Frontal cortex (tissue), 4 donors: ENCODE measurements at places on chromosomes 6 and 20. TPM values are rescaled to one million over a fixed set of nuclear protein-coding genes. Genes with fewer than 3 reads are reported as not detected.

GRCh38 chr20:50304923-50305635 lies 114.4 kb downstream of the CEBPB start:
- no peak for DNase-seq

DNA sequence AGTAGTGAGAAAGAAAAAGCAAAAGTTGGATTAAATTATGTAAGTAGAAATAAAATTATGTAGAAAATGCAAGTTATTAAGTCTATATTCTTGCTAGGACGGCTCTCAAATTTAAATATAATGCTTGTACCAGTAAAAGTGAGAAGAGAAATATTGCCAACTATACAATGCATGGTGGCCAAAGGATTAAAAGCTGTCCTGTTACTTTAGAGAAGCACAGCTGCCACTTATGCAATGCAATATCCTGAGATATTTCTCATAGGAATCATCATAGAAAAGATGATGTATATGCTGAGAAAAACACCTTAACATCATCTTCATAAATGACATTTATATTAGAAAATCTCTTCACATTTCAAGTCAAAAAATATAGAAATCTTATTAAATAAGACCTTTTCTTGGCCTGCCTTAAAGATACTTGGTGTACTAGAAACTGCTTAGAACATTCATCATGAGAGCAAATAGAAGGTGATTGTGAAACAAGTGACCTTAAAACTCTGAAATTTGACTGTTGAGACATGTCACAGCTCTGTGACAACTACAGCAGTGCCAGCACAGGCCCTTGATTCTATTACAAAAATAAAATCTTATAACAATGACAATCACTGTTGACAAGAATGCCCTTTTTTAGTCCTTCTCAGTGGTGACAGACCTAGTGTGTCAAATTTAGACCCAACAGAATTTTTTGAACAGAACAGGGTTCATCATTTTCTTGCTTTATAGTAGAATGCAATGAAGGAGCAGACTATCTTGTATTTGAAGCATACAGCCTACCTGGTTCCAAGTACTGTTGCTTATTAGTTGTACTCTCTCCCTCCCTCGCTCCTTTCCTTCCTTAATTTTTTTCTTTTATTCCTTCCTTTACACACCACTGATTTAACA lies 173.1 kb downstream of the CLVS2 start:
- DNase-seq: no peak

The HCK gene
- 2.9 TPM for total RNA-seq

DNA sequence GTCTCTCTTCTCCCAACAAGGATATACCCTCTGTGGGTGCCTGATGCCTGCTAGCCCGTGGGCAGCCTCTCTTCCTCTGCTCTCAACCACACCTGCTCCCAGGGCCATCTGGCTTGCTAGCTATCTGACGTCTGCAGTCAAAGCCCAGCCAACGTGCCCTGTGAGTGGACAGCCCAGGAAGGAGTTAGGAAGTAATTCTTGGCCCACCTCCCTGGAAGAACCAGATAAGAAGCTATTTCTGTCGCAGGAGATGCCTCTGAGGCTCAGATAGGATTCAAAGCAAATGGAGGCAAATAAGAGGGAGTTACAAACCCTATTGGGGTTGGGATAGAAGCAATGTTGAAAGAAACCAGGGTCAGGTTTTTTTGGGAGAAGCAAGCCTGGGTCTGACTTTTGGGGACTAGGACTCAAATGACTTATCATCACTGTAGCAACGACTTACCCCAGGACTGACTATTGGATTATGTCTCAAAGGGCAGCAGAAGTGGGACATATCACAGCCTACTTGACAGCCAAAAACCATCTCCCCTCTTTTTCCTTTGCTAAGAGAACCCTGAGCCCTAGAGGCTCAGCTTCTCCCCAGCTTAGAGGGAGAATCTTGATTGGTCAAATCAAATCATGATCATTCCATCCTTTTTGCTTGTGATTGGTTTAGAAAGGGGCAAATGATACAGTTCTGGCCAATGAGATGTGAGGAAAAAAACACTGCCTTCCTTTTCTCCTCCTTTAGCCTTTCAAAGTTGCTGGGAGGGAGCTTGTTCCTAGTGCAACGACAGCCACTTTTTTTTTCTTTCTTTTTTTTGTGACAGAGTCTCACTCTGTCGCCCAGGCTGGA lies 18.0 kb upstream of the CDK5RAP1 start:
- no peak for DNase-seq

DNA sequence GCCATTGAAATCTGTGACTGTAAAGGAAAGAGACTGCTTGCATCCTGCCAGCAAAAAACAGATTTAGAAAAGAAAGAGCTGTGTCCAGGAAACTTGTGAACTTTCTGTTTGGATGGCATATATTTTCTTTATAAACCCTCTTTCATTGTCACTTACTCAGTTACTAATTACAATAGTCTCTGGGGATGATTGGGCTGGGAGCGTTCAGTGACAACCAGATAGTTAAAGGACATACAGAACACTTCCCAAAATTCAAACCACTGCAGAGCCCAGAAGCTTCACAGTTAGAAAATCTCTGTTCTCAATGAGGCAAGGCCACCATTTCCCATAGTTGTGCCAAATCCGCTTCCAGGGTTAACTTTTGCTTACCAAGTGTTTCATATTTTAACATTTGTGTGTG lies 98.6 kb upstream of the TAB2 start:
- no peak for DNase-seq

- DNase-seq: no peak
These were observed 64.0 kb downstream of the STXBP5 start for GRCh38 chr6:147268254-147268653.

DNA sequence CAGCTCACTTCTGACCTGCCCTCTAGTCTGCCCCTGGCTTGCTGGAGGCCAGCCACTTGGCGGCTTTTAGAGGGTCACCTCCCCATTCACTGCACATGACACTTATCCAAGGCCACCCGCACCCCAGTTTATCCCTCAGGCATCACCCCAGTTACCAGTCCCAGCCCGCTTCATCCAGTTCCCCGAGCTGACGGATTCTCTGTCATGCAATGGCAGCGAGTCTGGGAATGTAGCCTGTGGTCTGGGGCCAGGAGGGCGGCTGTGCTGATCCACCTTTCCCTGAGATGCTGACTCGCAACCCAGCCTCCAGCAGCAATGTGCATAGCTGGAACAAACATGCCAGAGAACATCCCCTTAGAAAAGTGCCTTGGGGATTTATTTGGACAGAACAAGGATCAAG lies 25.8 kb downstream of the SYNDIG1 start:
- DNase-seq: no peak

- no peak for DNase-seq
These were observed 10.3 kb downstream of the DSE start for GRCh38 chr6:116381000-116381399.

The SEMG1 gene
- not detected for total RNA-seq

The PCMTD2 gene
- 118 TPM for total RNA-seq

- no peak for DNase-seq
These were observed 64.0 kb upstream of the SNX9 start for GRCh38 chr6:157759028-157759427.
